ENCODE measurements at places on chromosomes 7 and 10.

DNA sequence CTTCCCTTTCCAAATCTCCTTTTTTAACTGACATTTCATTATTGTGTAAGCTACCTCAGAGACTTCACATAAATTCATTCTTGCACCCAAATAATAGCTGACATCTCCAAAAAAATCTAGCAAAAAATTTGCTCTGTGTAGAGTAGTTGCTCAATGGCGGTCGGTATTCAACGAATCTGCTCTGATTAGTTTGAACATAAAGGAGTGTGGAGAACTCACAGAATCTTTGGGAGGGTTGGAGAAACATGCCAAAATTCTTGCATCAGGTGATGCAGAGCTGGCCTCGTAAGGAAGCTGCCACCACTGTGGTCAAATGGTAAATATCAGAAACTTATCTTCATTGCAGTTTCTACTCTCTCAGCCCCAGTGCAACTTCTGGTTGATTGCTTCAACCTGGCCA lies 201.2 kb upstream of the MDFIC start:
- DNase-seq, result no peak

DNA sequence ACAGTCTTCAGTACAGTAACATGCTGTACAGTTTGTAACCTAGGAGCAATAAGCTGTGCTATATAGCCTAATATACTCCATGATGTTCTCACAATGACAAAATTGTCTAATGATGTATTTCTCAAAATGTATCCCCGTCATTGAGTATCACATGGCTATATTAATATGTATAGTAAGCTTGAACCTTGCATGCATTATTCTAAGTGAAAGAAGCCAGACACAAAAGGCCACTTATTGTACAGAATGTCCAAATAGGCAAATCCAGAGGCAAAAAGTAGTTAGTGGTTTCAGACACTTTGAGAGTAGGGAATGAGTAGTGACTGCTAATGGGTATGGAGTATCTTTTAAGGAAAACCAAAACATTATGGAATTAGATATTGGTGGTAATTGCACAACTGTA lies 545.1 kb downstream of the ATRNL1 start:
- DNase-seq, result no peak

DNA sequence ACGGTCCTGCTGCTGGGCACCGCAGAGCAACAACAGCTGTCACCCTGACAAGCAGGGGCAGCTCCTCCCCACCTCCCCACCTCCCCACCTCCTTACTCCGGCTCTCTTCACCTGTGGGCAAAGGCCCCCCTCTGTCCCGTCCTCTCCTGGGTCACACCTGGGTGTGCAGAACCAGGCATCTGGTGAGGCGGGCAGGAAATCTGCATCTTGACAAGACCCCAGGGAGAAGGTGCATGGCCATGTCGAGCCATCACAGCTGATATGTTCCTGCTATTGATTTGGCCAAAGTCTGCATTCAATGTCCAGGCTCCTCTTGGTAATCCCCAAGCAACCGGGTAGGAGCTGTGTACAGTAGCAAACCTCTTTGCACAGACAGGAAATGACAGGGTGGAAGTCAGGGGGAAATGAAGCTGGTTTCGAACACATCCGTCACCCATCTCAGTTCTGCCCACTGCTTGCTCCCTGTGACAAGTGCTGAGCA lies 554.2 kb downstream of the DNAJB6 start:
- DNase-seq, result no peak

GRCh38 chr10:36441557-36441956 lies 683.8 kb upstream of the ANKRD30A start:
- DNase-seq, result no peak

DNA sequence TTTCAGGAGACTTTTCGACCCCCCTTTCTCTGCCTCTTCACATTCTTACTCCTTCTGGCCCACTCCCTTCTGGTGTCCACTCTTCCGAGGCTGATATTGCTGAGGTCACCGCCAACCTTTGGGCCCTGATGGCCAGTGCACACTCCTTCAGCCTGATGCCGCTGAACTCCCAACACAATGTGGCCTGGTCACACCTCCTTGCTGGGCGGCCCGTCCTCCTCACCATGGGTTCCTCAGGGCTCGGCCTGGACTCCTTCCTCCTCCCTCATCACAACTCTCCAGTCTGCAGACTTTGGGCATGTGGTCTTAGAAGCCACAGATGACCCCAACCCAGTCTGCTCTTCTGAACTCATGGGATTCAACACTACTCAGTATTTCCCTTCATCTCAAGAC lies 583.0 kb upstream of the MGMT start:
- DNase-seq, result no peak

GRCh38 chr10:53786236-53786900 lies 1013.8 kb upstream of the MBL2 start:
- DNase-seq, result no peak

DNA sequence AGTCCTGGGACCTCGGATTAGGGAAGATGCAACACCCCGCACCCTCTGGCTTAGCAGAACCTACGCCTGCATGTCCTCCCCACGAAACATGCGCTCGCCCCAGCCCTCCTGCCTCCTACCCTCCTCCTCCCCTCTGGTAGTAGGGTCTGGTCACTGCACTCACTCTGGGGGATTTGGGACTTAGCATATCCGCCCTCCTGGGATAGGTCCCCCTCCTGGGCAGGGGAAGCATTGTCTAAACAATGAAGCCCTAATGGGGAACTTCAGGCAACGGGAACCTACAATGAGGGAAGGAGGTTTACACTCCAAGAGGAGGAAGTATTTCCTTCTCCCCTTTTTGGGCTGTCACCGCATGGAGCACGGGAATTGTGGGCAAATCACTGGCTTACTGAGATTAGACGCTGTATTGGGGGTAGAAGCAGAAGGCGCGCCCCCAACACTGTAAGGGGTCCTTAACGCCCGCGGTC lies 892 bp downstream of the CRHR2 start:
- DNase-seq, result no peak

- no peak for DNase-seq
Observed at GRCh38 chr7:997404-998395, 14.7 kb downstream of the CYP2W1 start.

DNA sequence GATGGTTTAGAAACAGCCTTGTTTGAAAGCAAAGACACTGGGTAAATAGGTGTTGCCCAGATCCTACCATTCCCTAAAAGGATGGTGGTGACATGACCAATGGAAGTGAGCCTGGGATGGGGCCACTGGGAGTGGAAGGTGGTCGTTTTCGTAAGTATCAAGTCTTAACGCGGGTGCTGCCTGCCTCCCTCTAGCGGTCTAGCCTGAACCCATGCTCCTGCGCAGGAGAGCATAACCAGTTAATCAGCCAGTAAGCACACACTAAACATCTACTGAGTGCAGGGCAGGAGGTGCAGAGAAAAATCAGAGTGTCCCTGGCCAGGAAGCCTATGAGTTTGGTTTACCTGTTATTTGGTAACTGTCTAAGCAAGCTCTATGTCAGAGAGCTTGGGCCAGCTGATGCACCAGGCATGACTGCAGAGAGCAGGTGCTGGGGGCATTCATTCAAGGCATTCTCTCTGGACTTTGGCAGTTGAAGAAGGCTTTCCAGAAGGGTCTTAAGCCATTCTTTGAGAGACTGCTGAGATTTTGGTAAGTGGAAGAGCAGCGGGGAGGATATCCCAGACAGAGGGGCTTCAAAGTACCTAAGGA lies 930 bp downstream of the GARIN1A start:
- DNase-seq, result no peak

DNA sequence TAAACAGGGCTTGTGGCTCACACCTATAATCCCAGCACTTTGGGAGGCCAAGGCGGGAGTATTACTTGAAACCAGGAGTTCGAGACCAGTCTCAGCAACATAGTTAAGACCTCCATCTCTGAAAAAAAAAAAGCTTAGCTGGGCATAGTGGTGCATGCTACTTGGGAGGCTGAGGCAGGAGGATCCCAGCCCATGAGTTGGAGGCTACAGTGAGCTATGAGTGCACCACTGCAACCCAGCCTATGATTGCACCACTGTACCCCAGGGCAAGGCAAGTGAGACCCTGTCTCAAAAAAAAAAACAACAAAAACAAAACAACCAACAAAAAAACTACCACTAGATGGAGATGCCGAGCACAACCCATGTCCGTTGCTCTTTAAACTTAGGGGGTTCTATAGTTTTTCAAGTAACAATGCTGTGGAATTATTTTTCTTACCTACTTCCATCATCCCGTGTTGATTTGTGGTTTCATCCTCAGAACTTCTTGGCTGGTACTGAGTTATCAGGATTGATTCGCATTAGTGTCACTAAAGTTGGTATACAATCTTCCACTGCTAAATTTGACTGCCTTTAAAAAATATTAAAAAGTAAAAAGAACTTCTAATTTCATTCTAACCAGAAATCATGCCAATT lies 12.2 kb upstream of the REPIN1 start:
- no peak for DNase-seq

DNA sequence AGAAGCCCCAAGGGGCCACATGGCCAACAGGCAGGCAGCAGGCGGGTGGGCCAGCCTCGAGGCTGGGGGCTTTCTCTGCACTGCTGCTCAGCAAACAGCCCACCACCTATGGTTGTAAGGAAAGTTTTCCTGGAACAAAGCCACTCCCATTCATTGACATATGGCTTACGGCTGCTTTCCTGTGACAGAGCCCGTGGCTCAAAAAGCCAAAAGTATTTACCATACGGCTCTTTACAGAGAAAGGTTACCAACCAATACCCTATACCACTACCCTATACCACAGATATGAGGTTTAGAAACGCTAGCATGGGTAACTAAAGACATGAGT lies 152.7 kb downstream of the MAD1L1 start:
- no peak for DNase-seq

DNA sequence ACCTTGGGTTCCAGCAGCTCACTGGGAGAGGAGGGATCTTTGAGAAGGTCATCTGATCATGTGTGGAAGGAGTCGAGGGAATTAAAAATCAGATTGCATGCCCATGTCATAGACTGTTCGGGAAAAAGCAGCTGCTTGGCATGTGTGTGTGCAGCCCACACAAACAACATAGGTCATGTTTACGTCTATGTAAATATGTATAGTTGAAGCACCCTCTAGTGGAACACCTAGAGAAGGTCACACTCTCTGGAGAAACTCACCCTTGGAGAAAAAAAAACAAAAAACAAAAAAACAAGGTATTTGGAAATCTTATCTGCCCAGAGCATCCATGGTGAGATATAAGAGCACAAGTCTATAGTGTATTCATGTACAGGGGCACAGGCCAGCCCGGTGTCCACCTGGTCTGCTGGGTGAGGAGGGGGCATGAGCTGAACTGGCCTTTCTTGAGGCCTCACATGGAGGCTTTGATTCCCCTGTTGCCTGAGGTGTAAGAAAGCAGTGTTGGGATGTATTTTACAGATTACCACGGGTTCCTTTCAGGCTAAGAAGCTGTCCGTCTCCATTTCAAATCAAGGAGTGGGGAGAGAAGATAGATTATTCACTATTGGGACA lies 98.0 kb downstream of the NPY start:
- no peak for DNase-seq

GRCh38 chr10:110546077-110546476 lies 21.4 kb upstream of the SMC3 start:
- DNase-seq, result no peak

GRCh38 chr7:44325201-44325671 lies at the start of gene CAMK2B:
TSS of gene CAMK2B (minus strand) at chr7:44325594. CDS start at chr7:44325421, 173 bp downstream.
- DNase-seq, result no peak

DNA sequence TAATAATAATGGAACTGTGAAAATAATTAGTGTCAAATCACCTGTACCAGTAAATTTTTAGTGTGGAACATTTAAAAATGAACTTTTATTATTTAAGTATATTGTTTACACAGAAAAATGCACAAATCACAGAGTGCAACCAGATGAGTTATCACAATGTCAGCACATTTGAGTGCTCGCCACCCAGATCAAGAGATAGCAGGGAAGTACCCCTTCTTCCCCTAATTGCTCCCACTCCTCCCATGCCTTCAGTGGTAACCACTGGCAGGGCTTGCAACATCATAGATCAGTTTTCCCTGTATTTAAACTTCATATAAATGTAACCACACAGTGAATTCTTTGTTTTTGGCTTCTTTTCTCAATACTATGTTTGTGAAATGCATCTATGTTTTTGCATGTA lies 7.8 kb upstream of the GPR141 start:
- DNase-seq, result no peak

DNA sequence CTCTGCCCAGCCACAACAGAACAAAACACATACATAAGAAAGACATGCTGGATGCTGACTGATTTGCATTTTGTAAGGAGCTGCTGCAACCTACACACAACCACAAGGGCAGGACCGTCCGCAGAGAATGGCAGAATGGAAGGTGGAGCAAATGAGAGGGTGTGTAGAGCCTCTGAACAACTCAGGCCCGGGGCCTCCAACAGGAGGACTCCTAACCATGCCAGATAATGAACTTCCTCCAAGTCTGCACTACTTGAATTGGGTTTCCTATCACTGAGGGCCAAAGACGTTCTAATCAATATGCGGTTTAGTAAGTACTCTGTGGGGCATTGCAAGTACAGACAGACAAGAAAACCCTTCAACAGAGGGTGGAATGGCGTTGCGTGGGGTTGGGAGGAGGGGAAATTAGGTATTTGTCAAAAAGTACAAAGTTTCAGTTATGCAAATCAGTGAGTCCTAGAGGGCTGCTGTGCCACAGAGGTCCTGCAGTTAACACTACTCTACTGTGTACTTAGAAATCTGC lies 14.6 kb downstream of the VOPP1 start:
- no peak for DNase-seq

DNA sequence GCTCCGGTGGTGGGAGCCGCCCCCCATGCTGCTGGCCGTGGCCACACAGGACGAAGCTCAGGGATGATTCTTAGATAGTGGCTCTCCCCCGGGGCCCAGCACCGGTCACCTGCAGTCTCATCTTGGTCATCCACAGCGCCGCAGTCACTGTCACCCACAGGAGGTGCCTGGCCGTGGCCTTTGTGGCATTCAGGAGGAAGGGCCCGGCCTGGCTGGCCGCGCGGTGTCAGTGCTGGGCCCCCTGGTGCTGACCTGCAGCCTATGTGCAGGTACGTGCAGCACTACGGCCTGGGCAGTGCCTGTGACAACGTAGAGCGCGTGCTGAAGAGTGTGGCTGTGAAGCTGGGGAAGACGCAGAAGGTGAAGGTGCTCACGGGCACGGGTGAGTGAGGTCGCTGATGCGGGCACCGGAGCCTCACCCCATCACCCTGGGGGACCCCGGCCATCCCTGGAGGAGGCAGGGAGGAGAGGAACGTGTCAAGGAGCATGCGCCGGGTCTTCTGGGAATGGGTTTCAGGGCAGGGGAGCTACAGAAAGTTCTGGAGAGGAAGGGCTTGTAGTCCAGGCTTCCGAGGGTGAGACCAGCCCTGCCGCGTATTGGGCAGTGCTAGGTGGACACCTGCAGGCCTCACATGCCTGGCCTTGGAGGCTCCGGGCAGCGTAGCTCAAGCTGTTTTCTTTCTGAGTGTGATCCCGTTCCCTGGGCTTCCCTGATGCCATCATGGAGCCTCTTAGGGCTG lies 5.0 kb downstream of the SPRN start:
- no peak for DNase-seq

GRCh38 chr10:126157189-126157588 lies 231.1 kb downstream of the ADAM12 start:
- no peak for DNase-seq
